Right ventricle myocardium superior (tissue), 1 donor: ENCODE measurements at places on chromosomes 13 and 19. TPM values are rescaled to one million over a fixed set of nuclear protein-coding genes. Genes with fewer than 3 reads are reported as not detected.

Gene TEX101
- not detected for total RNA-seq

Gene KLK4
- total RNA-seq = not detected

Gene PSG3
- total RNA-seq = not detected

Gene IGFL3
- total RNA-seq = not detected

Gene CABP5
- total RNA-seq = not detected

Gene PSG2
- total RNA-seq = not detected

Gene APLP1
- total RNA-seq = 17.8 TPM

Gene ZNF470
- 2.6 TPM for total RNA-seq

Gene NR1H2
- 68.4 TPM for total RNA-seq

Gene ZNF90
- total RNA-seq = 1.00 TPM

Gene PIP5K1C
- 31.6 TPM for total RNA-seq

Gene RSPH6A
- 0.08 TPM for total RNA-seq

Gene TMED1
- total RNA-seq = 30.8 TPM

Gene ZNF708
- total RNA-seq = 3.5 TPM

Gene PODNL1
- 3.1 TPM for total RNA-seq

Gene SLC44A2
- 62.3 TPM for total RNA-seq

Gene KIR2DL1
- total RNA-seq = not detected

Gene FAM83E
- total RNA-seq = not detected

Gene THSD8
- 1.6 TPM for total RNA-seq

Gene CNN1
- 59.5 TPM for total RNA-seq

Gene FBXL12
- 10.0 TPM for total RNA-seq

Gene ZNF296
- total RNA-seq = 0.32 TPM

Gene BRCA2
- 0.43 TPM for total RNA-seq

Gene SYT5
- not detected for total RNA-seq

Gene ANGPTL8
- total RNA-seq = 0.40 TPM

Gene ZNF534
- 0.43 TPM for total RNA-seq

Gene FGF14
- total RNA-seq = 2.6 TPM

Gene CYP2F1
- not detected for total RNA-seq

Gene FGF21
- not detected for total RNA-seq

Gene NANOS3
- total RNA-seq = 1.8 TPM

Gene GRIK5
- 4.0 TPM for total RNA-seq

Gene FFAR3
- not detected for total RNA-seq

Gene DHDH
- total RNA-seq = not detected

Gene PCDH8
- total RNA-seq = not detected

Gene STOML3
- not detected for total RNA-seq

Gene CRLF1
- 20.6 TPM for total RNA-seq

Gene DHPS
- total RNA-seq = 42.9 TPM

Gene CEACAM21
- total RNA-seq = 0.86 TPM

Gene IGFL1
- total RNA-seq = not detected

Gene ZNF14
- 3.2 TPM for total RNA-seq

Gene CERS1
- total RNA-seq = 0.24 TPM

Gene ZNF808
- total RNA-seq = 32.6 TPM

Gene OR7C1
- total RNA-seq = not detected

Gene PLIN4
- 239 TPM for total RNA-seq

Gene ZNF699
- 3.2 TPM for total RNA-seq

Gene SMIM44
- not detected for total RNA-seq

Gene CCDC122
- total RNA-seq = 3.4 TPM

Gene CACNG7
- not detected for total RNA-seq

Gene RFPL4AL1
- total RNA-seq = not detected
